ENCODE measurements at places on chromosomes 1 and 21.
A peak's percentile ranks its signal among the peaks of the same experiment; 100 is the strongest.

GRCh38 chr1:8752411-8752810 is 65.0 kb downstream of the RERE start:
- no peak for DNase-seq

DNA sequence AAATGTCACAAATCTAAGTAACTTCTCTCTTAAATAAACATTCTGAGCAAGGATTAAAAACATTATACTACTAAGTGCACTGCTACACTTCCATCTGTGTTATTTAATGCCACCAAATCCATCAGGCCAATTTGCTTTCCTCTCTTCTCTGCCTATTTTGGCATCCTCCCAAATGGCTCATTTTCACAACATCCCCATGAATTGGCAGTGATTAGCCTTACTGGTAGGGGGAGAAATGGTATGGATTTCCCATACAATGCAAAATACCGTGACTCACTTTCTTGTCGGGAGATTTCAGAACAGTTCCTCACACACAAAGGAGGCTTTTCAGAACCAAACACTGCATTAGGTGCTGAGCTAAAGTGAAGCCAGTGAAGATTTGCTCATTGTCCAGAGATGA is 195.7 kb downstream of the MIS18A start:
- DNase-seq = no peak

GRCh38 chr1:57616921-57617320 is 193.1 kb upstream of the DAB1 start:
- DNase-seq = no peak

DNA sequence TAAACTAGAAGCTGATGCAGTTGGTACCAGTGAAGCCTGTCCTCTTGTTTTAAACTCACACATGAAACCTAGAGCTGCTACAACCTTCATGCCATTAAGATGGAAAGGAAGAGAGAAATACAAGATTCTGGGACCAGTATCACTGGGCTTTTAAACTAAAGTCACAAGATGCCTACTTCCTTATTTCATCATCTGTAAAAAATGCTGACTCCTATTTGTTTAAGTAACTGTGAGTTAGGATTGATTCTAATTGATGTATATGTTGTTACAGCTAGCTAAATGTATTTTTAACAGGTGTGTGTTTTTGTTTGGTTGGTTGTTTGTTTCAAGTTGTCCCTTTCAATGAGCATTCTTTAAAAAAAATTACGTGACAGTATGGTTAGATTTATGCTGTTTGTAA is 833.3 kb upstream of the PRMT6 start:
- DNase-seq = no peak

DNA sequence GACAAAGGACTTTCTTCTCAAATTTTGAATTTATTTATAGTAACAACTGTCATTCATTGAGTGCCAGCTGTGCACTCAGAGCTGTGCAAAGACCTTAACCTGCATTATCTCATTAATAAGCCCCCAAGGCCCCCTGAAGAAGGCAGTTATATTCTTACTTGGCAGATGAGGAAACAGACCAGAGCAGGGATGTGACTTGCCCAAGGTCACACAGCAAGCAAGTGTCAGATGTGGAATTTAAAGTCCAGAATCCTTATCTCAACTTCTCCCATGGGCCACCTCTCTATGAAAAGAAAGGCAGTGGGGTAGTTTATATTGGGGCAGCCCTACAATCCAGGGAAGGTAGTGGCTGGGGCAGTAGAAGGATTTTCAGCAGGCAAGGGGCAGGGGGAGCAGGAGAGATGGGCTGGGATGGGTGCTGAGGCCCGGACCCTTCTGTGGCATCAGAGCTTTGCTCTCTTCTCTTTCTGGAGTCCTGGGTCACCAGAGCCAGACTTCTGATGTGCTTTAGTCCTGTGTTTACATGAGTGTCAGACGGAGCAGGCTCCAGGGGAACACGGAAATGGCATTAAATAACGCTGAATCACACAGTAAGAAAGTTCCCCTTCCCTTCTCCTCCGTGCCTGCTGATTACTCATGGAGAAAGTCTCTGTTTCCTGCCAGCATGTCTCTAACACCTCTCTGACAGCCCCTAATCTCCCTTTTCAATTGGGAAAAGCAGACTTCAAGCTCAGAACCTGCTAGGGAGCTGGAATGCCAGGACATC is 39.5 kb downstream of the EPHB2 start:
- DNase-seq = no peak

GRCh38 chr21:35920436-35920835 is 139.9 kb downstream of the SETD4 start:
- no peak for DNase-seq

DNA sequence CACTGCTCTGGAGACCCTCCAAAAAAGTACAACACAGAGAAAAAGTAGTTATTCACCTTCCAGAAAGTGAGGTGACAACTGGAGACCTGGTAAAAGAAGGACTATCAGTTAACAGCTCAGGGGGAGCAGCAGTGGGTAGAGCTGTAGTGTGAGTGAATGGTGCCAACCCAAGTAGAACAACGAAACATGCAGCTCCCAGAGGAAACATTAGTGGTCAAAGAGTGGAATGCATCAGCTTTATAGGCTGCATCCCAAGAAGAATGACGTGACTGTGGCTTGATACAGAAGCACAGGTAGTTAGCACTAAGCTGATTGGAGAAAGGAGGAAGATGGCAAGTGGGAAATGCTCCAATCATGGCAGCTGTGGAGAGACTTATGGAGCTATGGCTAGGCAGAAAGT is 275.7 kb upstream of the CAMK1G start:
- DNase-seq = no peak

DNA sequence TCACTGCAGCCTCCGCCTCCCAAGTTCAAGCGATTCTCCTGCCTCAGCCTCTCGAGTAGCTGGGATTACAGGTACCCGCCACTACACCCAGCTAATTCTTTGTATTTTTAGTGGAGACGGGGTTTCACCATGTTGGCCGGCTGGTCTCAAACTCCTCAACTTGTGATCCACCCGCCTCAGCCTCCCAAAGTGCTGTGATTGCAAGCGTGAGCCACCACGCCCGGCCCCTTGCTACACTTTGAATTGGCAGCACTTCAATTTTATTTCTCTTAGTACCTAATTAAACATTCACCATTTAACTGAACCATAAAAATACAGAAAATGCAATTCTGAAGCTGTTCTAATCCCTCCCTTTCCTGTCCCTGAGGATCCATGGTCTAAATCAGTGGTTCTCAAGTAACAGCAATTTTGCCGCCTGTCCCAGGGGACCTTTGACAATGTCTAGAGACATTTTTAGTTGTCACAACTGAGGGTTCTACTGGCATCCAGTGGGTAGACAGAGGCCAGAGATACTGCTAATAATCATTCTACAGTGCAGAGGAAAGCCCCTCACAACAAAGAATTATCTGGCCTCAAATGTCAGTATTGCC is 4.3 kb upstream of the BCL2L15 start:
- DNase-seq = no peak

- no peak for DNase-seq
These were observed 1.1 kb downstream of the WNT3A start for GRCh38 chr1:228007801-228008341.

DNA sequence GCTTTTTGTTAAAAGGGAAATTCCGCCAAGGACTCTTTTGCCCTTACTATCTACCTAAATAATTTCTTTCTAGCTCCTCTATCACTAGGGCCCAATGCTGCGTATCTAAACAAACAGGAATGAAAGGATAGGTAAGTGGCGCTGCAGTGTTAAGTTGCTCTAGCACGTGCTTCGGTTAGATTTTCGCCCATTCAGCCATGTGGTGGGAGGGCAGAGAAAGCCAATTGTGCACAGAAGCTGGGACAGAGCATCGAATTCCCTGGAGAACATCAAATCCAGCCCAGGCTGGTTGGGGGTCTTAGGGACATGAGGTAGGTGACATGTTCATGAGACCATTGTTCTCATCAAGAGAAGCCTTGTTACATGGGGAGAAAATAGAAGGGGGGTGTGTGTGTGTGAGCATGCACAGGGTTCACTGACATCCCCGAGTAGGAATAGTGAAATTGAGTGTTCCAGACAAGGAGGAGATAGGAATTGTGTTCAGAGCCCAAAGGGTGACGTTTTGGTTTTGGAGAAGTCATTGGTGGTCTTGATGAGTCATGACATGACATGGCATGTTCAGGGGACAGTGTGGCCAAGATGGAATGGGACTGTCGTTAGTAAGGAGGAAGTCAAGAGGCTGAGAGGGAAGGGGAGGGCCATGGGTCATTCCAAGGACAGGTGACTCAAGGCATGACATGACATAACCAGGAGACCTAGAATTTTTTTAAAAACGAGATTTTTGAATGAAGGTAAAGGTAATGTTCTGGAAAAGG is 107.1 kb downstream of the TLR5 start:
- no peak for DNase-seq

DNA sequence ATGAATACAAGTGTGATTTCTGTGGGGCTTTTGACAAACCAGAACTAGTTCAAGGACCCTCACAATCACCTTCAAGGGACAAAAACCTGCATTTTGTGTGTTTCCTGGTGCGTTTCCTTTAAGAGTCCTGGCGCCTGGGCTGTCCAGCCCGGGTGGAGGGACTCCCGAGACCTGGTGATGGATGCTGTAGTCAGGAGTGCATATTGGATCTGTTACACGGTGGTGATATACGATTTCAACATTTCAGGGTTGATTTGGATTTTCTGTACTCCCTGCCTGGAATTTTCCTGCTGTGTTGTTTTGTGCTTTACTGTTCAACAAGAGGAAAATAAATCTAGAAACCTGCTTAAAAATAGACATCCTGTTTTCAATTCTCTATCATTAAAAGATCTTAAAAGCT is 162.0 kb downstream of the KIF26B start:
- no peak for DNase-seq

GRCh38 chr1:93653656-93654055 is 28.0 kb downstream of the BCAR3 start:
- no peak for DNase-seq

DNA sequence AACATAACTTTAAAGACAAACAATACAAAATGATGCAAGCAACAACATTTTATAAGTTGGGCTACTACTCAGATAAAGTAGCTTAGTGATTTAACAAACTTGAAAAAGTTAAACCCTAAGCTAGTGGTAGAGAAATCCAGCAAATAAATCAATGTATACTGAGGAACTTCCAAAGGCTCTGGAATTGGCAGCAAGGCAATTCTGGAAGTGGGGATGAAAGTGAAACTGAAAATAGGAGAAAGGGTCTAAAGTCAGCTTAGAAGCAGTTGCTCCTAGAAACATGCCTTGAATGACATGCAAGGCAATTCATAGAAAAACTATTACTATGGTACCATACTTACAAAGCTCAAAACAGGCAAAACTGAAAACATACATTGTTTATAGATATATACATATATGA is 90.0 kb upstream of the CAMK1G start:
- no peak for DNase-seq

- no peak for DNase-seq
These were observed 30.0 kb downstream of the PRKACB start for GRCh38 chr1:84174051-84174556.

DNA sequence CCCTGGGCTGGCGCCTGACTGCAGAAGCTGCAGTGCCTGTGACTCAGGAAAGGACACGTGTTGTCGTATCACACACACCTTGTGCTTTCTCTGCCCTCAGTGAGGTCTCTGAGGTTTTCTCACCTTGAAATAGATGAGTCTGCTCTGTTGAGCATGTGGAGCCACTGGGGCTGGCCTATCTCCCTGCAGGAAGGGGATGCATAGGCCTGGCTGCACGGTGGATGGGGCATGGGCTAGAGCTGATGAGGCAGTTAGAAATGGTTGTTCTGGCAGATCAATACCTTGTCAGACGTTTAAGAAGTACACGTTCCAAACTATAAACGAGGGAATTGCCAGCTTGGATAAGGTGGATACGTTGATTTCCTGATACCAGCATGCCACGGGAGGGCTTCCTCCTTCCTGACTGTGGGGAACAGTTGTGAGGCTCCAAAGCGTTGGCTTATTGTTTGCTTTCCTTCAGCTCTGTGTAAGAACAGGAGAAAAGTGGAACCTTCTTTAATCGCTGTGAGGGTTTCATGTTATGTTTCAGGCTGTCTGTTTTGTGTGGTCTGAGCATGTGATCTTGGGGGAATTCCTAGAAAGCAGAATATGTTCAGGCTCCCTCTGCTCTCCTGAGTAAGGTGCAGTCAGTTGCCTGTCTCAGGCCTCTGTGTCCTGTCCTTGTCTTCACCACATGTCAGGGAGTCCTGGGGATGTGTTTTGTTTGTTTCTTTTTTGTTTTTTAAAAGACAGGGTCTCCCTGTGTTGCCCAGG is 44.8 kb downstream of the PCNT start:
- peak; percentile 91 for DNase-seq

DNA sequence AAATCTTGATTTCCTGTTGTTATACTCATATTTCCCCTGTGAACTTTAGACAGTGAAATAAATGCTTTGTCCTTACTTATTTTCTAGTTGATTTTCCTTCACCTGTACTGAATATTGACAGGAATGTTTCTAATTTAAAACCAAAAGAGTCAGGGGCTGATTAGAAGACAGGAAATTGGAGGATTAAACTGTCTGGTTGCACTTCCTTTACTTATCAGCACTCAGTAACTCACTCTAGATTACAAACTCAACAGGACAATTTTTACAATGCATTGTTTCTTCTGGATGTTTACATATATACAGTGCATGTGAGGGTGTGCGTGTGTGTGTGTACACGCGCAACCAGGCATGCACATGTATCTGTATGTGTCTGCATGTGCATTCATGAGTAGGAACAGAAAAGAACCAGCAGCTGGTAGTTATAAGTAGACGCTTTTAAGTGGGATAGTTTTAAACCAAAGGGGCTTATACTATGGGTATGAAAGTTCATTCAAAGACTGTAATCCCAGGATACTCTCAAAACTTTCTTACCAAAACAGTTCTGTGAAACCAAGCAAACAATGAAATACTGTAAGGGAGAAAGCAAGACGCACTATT is 212.0 kb upstream of the NFIA start:
- DNase-seq = no peak

GRCh38 chr1:12422488-12422887 is 192.7 kb downstream of the VPS13D start:
- no peak for DNase-seq

DNA sequence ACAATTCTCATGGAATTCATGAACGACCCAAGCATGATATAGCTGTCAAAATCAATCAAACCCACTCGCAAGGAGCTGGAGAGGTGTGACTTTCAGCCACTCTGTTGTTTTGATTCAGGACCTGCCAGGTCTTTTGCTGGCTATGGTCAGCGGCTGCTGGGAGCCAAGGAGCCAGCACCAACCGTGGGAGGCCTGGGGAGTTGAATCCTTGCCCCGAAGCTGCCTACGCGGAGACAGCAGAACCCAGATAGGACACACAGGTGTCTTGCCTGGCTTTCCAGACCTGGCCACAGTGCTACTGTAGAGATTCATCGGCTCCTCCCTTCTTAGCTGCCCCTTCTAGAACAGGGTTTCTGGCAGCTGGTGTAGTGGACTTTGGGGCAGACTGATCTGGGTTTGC is 42.7 kb downstream of the ZSCAN20 start:
- DNase-seq = no peak
